PC-3 (cell line): ENCODE measurements at places on chromosomes 2 and 18. TPM values are rescaled to one million over a fixed set of nuclear protein-coding genes. Genes with fewer than 3 reads are reported as not detected.

- DNase-seq = no peak
Observed at GRCh38 chr2:239663364-239663924, 262.6 kb upstream of the HDAC4 start.

DNA sequence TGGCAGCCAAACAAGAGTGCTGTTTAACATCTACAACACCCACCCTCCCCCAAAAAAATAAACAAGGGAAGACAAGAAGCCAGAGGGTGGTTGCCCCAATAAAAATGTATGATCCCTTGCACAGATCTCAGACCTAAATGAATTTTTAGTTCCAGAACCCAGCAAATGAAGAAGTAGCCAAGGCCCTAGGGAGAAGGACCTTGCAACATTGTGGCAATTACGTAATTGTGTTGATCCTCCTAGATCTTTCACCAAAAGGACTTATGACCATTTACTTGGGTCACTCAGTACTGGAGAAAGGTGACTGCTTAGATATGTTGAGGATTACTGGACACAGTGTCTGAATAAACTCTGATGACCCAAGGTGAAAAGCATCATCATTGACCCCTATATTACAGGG is 1393.8 kb downstream of the LRP1B start:
- DNase-seq = no peak

DNA sequence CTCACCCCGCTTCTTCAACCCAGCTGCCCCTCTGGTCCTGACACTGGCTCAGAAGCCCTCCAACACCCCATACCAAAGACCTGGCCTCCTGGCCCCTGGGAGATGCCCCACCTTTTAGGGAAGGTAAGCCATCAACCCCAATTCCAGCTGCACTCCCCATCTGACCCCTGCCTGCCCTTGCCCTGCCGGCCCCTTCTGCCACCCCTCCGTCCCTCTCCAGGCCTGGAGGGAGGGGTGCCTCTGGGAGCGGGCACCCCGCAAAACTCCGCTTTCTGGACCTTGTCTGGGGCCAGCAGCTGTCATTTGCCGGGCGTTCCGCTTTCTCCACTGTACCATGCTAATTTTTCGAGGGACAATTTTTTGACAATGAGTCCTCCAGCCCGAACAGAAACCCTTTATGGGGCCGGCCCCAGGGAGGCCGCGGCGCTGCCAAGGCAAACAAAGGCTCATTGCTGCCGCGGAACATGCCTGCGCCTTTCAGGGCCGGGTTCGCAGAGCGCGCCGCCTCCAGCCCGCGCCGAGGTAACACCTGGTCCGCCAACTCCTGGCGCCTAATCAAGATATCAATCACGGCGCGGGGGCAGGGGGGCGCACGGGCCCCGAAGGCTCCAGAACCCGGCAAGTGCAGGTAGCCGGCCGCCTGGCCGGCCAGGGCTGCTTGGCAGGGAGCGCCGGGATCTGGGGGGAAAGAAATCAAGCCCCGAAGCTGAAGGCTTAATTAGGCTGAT is 96.0 kb downstream of the INHBB start:
- peak; percentile 81 for DNase-seq

GRCh38 chr2:156590085-156590739 is 154.0 kb downstream of the GPD2 start:
- DNase-seq = no peak

- no peak for DNase-seq
Observed at GRCh38 chr18:49757513-49758262, 55.6 kb downstream of the ACAA2 start.

- no peak for DNase-seq
Observed at GRCh38 chr2:173431191-173431590, 76.5 kb downstream of the CDCA7 start.

DNA sequence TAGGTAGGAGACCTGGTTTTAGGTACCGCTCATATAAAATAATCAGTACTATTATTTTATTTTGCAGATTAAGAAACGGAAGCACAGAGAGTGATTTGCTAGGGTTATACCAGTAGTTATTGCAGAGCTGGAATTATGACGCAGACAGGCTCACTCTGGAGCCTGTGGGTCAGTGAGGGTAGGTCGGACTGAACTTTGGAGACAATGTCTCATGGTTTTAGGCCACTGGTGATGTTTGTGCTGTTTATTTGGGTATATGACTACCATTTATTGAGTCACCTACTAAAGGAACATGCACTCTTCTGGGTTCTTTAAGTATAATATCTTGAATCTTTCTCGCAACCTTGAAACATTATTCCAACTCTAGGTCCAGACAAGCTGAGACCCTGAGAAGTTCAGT is 33.5 kb upstream of the IL1R1 start:
- no peak for DNase-seq

DNA sequence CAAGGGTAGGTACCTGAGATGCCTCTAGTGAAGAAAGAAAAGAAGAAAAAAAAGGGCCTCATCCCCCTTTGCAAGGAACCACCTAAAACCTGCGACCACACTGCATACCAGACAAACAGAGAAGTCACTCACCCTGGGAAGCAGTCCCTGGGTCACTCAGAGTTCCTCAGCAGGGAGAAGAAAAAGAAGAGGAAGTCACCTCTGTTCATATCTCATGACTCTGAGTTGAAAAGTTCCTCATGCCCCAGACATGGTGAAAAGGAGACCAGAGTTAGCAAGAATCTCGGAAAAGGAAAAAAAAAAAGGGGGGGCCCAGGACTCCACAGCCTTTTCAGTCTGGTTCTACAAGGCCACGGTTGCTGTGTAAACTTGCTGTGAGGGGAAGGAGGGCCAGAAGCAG is 478.4 kb upstream of the NRXN1 start:
- no peak for DNase-seq

DNA sequence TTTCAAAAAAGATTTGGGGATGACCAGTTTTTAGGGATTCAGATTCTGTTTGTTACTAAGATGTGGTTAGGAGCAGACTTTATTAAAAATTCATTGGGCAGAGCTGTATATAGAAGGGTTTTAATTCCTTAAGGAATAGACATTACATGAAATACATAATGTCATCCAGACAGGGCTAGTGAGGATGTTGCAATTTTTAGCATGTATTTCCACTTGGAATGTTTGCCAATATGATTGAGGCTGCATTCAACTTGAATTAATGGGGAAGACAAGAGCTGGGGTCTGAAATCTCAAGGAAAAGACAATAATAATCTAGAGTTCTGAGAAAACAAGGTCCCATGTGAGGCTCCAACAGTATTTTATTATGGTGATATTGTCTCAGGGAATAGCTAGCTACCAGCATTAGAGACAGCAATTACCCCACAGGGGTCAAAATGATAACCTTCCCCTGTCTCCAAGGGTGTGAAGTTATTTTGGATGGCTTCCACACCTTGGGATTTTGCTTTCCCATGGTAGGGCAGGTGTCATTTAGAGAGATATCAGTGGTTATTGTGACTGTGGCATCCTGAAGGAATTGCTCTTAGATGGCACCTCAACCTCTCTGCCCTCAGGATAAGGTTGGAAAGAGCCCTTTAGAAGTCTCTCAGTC is 60.2 kb downstream of the VSNL1 start:
- no peak for DNase-seq

Gene OR6B2
- total RNA-seq = not detected in 2 replicates

Gene ARHGEF4
- 21.5 and 30.5 TPM in 2 replicates for total RNA-seq

Gene BMP10
- not detected in 2 replicates for total RNA-seq
